ENCODE measurements at places on chromosomes 1 and 21. TPM values are rescaled to one million over a fixed set of nuclear protein-coding genes. Genes with fewer than 3 reads are reported as not detected.

LAPTM5 gene
- total RNA-seq: 0.77 TPM

TCHH gene
- 0.86 TPM for total RNA-seq

DMRTB1 gene
- not detected for total RNA-seq

HSD11B1 gene
- total RNA-seq: not detected

IFI16 gene
- 109 TPM for total RNA-seq

ACOT11 gene
- total RNA-seq: 2.7 TPM

PRR9 gene
- total RNA-seq: 0.52 TPM

TMEM240 gene
- 7.0 TPM for total RNA-seq

SEMA4A gene
- total RNA-seq: 0.66 TPM

TNNT2 gene
- total RNA-seq: 6.1 TPM

PEAR1 gene
- 8.5 TPM for total RNA-seq

C8B gene
- total RNA-seq: not detected

DIRAS3 gene
- total RNA-seq: 0.52 TPM

NKAIN1 gene
- 5.6 TPM for total RNA-seq

RAB42 gene
- total RNA-seq: 2.1 TPM

FCRL4 gene
- 0.48 TPM for total RNA-seq

ACTL8 gene
- 2.0 TPM for total RNA-seq

ATP8B2 gene
- total RNA-seq: 71.9 TPM

OR2G3 gene
- total RNA-seq: not detected

LCE3D gene
- not detected for total RNA-seq

PTGER3 gene
- 1.1 TPM for total RNA-seq

TPTE gene
- total RNA-seq: not detected

LYPD8 gene
- total RNA-seq: not detected

SYCP1 gene
- total RNA-seq: not detected

NLRP3 gene
- 0.12 TPM for total RNA-seq

HJV gene
- total RNA-seq: not detected

KCNQ4 gene
- total RNA-seq: 1.5 TPM

AK5 gene
- total RNA-seq: 1.7 TPM

WDR64 gene
- total RNA-seq: not detected

VANGL2 gene
- total RNA-seq: 26.1 TPM

MTARC1 gene
- 4.5 TPM for total RNA-seq

ANKRD65 gene
- not detected for total RNA-seq

CFAP141 gene
- not detected for total RNA-seq

DNAJC16 gene
- total RNA-seq: 20.7 TPM

CYP4Z1 gene
- not detected for total RNA-seq

RWDD3 gene
- 22.2 TPM for total RNA-seq

TAS1R2 gene
- not detected for total RNA-seq

All from astrocyte (in vitro differentiated cells and primary cell).